Hematopoietic multipotent progenitor cell treated with erythropoietin and hydrocortisone succinate and interleukin-3 and kit ligand, for 8 days (in vitro differentiated cells): ENCODE measurements at places on chromosomes 7 and 10.

- peak; percentile 25 for DNase-seq
These were observed 164.4 kb upstream of the NAMPT start for GRCh38 chr7:106448992-106449859.

- DNase-seq: no peak
These were observed 66.3 kb downstream of the MPP7 start for GRCh38 chr10:28236591-28236990.

- peak; percentile 33 for DNase-seq
These were observed 30.4 kb downstream of the PDLIM1 start for GRCh38 chr10:95260397-95260881.

DNA sequence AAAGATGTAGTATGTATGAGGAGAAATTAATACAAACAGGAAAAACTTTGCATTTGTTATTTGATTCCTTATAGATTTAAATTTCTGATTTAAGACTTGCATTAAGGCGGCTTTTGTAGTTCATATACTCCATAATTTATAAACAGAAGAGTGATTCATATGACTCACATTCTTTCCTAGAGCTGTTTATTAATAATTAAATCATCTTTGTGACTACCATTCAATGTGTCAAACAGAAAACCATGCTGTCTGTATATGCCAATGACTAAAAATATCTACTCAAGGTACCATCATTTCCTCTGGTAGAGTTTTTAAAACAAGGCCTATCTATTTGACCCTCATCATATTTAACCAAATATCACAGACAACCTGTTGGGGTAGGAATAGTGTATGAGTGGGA, 501.7 kb downstream of the PARD3 start:
- no peak for DNase-seq

DNA sequence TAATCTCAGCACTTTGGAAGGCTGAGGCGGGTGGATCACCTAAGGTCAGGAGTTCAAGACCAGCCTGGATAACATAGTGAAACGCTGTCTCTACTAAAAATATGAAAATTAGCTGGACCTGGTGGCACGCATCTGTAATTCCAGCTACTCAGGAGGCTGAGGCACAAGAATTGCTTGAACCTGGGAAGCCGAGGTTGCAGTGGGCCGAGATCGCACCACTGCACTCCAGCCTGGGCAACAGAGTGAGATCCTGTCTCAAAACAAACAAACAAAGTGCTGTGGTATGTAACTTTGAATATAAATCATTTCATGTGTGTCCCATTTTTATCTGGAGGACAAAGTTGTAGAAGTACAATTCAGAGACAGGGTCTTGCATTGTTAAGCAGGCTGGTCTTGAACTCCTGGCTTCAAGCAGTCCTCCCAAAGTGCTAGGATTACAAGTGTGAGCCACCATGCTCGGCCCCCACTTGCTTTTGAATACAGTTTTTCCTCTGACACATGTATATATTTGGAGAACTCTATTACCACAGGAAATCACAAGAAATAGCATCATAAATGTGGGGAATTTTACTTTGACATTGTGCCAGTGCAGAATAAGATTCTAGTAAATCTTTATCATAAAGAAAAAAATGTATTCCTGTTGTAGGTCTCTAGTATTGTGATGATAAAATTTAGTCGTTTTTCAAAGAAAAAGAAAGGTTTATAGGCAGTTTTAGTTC, 32.6 kb downstream of the PTPN12 start:
- no peak for DNase-seq

DNA sequence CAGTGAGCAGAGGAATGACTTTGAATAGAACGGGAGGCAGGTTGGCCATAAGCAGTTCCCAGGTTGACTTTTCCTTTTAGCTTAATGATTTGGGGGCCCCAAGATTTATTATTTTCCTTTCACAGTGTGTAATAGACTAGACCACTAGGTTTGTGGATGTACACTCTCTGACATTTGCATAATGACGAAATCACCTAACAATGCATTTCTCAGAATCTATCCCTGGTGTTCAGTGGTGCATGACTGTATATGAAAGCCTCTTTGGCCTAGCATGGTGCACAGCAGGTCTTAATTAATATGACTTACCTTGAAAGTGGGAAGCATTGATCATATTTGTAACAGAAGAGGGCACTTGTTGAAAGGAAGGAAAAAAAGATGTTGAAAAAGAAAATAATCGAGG, 761.9 kb downstream of the TYW1 start:
- no peak for DNase-seq

- DNase-seq: no peak
These were observed 8.6 kb upstream of the GRID1 start for GRCh38 chr10:86375204-86375603.

GRCh38 chr10:106815427-106816043, 349.0 kb downstream of the SORCS1 start:
- no peak for DNase-seq

DNA sequence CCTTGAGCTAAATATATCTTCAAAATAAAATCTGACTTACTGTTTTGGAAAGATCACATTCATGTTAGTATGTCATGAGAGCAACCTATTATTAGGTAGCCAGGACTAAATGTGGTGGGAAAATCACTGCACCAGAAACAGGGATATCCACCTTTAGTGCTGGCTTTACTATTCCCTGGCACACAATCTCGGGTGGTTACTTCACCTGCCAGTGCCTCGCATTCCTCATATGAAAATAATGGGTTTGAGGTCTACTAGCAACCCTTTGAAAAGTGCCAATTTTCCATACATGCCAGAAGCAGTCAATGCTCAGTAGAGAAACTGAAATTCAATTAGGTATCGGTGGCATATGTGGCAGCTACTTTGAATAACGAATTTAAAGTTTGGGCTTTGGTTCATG, 36.8 kb downstream of the PTN start:
- DNase-seq: no peak

- DNase-seq: no peak
These were observed 13.3 kb downstream of the ZRANB1 start for GRCh38 chr10:124955243-124955642.

DNA sequence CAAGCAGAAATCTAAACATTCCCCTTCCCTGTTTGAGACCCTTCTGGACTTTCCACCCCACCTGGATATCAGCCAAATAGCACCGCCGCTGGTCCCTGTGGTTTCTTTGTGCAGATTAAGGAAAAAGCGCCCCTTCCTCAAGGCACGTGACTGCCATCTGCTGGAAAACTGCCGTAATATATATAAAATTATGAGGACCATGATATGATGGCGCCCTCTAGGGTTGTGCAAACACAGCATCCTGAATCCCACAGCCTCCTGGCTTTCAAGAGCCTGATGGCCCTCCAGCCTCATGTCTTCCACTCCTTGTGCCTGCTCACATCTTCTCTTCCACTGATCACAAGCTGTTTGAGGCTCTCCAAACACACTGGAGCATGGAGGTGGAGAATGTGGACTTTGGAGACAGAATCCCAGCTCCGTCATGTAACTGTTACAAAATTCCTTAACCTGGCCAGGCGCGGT, 121.3 kb downstream of the MYL10 start:
- peak; percentile 72 for DNase-seq

DNA sequence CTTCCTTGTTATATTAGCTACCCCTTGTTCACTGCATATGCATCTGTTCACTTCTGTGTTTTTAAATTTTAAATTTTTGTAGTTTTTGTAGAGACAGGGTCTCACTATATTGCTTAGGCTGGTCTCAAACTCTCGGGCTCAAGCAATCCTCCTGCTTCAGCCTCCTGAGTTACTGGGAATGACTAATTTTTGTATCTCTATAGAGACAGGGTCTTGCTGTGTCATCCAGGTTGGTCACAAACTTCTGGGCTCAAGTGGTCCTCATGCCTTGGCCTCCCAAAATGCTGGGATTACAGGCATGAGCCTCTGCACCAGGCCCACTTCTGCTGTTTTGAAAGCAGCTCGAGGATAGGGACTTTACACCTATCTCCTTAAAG, 64.6 kb downstream of the PRTFDC1 start:
- no peak for DNase-seq

DNA sequence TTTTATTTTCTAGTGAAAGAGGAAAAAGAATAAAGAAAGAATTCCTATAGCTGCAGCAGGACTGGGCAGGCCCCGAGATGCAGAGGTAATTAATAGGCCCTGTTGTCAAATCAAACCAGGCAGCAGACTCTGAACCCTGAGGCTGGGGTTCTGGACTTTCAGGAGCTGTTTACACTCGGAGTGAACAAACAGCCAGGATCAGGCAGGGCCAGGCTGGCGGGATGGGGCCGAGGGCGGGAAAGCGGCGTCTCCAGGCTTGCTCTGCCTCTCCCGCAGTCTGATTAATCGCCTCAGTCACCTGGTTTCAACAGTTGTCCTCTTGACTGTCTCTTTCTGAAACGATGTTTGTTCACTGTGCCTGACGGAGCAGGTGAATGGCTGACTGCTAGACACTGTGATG, 675.4 kb upstream of the FOXK1 start:
- DNase-seq: no peak

DNA sequence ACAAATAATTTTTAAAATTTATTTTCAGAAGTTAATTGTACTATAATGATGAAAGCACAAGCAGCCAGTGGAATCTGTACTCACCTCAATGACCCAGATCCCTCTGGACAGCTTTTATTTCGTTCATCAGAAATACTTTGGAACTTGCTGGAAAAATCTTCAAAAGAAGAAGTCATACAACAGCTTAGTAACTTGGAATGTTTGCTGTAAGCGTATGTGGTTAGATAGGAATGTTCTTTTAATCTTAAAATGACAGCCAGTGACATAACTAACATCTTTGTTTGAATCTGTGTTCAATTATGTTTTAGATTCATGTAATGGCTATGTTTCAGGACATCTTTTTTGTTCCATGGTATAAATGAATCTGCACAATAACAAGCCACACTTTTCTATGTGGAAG, 26.8 kb downstream of the CFAP69 start:
- DNase-seq: no peak

DNA sequence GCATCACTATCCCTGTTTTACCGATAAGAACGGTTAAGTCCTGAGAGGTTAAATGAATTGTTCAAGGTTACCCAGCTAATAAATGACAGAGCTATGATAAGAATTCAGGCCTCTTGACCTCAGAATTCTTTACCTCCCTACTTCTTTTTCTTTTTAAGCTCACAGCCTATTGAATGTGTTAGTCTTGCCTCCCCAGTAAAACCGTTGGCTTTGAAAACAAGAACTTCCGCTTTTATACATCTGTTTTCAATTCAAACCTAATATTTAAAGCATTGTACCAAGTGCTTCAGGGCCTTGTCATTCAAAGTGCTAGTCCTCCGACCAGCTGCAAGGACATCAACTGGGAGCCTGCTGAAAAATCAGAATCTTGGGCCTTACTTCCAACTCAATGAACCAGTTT, 15.6 kb downstream of the SEC31B start:
- DNase-seq: no peak

GRCh38 chr7:106142136-106142535, 30.0 kb upstream of the SYPL1 start:
- no peak for DNase-seq

DNA sequence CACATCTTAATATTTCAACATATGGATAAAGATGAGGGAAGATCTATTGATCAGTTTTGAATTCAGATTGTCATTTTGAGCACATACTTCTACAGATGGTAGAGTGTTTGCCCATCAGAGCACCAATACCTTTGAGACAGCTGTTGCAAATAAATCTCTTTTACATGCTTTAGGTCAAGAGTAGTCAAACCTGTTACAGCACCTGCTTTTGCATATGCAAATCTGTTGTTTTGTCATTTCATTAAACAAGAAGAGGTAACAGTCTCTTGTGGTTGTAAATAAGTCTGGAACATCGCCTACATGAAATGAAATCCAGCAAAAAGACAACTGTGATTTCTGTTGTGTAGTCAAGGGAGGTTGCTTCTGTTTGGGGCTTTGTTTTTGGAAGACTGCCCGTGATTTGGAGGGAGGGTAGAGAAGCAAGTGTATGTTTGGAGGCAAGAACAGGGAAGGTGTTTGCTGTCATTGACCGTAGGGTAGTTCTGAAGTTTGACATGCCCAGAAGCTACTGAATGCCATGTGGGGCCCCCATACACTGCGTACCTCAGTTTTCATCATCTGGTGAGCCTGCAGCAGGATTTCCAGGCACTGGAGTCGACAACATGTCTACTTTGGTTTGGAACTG, 233.6 kb upstream of the PPP1R3A start:
- DNase-seq: no peak

DNA sequence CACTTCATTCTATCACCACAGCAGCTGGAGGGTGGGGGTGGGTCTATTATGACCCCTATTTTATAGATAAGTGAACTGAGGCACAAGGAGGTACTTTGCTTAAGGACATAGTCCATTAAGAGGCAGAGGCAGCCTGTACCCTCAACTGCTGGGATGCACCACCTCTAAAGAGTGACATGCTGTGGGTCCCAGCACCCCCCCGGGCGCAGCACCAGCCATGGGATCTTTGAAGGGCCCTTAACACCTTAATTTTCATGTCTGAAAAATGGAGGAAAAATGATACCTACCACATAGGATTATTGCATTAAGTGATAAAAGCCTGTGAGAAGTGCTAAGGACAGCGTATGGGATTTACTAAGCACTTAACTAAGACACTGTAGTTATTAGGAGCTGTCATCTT, 15.4 kb downstream of the ADCYAP1R1 start:
- DNase-seq: no peak

DNA sequence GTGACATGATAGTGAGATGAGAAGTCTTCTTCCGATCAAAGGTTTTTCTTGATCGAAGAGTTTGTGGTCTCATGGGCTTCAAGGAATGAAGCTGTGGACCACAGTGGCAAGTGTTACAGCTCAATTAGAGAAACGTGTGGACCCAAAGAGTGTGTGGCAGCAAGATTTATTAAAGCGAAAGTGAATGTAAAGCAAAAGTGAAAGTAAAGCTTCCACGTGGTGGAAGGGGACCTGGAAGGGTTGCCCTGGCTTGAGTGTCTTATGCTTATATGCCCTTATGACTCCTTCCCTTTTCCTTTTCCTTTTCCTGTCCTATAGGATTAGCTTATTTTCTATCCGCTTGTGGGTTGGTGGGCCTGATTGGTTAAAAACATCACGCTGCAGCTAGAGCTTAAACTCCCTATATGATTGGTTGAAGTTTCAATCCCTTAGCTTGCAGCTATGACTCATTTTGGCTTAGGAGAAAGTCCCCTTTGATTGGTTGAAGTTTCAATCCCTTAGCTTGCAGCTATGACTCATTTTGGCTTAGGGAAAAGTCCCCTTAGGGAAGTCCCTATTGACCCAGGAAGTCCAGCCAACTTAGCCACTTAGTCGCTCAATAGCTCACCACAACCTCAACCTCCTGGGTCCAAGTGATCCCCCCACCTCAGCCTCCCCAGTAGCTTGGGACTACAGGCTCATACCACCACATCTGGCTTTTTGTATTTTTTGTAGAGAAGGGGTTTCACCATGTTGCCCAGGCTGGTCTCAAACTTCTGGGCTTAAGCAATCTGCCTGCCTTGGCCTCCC, 34.7 kb downstream of the MRPS24 start:
- DNase-seq: peak; percentile 60

DNA sequence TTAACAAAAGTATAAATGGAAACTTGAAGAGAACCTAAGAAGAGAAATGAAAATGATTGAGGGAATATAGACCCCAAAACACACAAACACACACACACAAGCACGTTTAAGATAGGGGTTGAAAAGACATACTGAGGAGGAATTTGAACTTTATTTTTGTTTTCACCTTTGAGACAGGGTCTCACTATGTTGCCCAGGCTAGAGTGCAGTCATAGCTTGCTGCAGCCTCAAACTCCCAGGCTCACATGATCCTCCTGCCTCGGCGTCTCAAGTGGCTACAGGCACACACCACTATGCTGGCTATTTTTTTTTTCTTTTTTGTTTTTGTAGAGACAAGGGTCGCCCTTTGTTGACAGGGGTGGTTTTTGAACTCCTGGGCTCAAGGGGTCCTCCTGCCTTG, 4.0 kb downstream of the BTRC start:
- DNase-seq: no peak
